ENCODE measurements at places on chromosomes 5 and 9.

GRCh38 chr5:75824323-75824722 lies 107.1 kb upstream of the POC5 start:
- DNase-seq: no peak

DNA sequence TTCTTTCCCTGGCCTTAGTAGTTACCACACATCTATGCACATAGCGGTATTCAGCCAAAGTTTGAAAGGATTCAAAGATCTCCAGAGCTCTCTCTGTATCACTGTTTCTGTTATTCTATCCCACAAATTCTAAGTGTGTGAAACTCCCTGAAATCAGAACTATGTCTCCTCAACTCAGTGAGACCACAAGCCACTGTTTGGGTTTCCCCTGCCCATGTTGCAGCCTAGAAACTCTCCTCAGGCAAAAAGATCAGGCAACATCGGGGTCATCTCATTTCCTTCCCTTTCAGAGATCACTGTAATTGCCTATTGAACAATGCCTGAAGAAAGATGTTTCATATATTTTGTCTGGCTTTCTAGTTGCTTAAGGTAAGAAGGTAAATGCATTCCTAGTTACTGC lies 135.6 kb downstream of the TMC1 start:
- no peak for DNase-seq

GRCh38 chr5:120293796-120294195 lies 170.3 kb upstream of the PRR16 start:
- no peak for DNase-seq

- DNase-seq: no peak
Observed at GRCh38 chr5:9712506-9712905, 82.4 kb upstream of the TAS2R1 start.

DNA sequence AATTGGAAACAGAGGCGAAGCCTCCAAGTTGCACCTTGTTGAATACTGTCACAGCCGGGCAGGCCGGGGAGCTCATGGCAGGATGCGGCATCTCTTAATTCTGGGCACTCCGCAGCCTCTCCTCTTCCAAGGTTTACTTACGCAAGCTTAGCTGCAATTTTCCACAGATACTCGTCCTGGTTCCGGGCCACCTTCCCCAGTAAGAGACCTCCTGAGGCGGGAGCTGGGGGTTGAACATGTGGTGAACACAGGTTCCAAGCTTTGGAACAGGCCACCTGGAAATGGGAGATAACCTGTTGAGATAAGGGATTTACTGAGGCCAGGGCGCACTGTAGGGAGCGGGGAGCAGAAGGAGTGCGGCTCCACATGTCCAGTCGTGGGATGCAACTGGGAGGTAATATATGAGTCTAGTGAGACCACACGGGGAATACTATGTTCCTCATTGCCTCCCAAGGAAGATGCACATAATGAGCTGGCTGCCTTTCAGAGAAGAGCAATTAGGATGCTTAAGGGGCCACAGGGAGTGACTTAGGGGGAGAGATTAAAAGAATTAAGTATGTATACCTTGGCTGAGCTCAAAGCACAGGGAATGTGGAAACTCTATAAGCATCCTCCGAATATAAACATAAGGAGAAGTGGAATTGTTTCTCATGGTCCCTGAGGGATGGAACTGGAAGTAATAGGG lies 335.2 kb downstream of the CWC27 start:
- no peak for DNase-seq

DNA sequence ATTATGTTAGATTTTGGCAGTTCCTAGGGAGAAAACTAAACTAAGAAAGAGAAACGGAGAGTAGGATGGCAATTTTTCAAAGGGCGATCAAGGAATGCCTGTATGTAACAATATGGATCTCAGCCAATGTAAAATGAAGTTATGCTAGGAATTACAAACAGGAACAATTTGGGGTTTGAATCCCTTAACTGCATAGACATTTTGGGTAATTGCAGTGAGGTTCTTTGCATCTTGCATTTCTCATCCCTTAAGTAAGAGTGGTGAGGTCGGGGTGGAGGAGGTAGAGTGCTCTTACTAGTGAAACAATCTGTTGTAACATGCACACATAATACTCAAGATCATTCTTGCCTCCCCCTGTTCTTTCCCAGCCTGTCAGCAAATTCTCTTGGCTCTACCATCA lies 137.6 kb downstream of the NPR3 start:
- no peak for DNase-seq

DNA sequence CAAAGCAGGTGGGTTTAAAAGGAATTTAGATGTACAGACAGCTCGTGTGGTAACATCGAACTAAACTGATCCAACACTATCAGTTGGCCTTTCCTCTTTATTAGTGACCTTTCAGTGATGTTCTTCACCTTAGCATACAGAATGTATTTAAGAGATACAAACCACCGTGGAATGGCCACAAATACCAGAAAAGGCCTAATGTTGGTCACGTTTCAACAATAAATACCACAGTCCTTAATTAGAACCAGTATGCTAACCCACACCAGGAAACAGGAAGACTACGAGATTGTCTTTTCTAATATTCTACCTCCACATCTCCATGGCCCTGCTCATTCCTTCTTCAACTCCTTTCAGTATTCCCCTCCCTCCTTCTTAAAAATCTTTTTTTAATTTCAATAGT lies 40.4 kb downstream of the GNAQ start:
- no peak for DNase-seq

- no peak for DNase-seq
Observed at GRCh38 chr9:93129286-93129685, 4.8 kb downstream of the NINJ1 start.

DNA sequence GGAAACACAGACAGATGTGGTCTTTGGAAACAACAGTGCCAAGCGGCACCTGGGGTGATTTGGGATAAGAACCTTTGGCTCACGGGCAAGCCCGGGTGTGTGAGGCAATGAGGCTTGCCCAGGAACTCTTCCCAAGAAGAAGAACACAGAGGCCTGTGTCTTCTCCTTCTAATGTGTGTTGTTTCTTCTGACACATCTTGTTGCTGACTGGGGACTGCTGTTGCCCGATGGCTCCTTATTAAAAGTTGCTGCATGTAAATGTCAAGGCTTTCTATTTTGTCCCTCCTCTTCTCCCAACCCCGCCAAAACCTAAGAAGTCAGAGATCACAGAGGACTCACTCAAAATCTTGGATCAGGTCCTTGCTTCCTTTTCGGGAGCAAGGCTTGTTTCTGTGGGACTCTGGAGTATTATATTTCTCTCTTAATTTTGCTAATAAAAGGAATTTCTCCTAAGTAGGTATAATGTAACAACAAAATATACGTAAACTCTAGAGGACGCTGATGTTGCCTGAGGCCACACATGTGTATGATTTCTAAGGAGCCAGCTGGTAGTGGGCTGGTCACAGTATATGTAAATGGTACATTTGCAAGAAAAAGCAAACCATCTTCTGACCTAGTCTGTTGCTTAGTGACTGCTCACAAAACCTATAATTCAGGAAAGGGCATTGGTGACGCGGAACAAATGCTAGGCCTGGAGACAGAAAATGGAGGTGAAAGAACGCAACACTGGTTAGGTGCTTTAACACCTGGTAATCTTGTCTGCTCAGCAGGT lies 232.5 kb downstream of the GADD45G start:
- DNase-seq: no peak

GRCh38 chr5:98742396-98743073 lies 30.9 kb upstream of the RGMB start:
- no peak for DNase-seq

DNA sequence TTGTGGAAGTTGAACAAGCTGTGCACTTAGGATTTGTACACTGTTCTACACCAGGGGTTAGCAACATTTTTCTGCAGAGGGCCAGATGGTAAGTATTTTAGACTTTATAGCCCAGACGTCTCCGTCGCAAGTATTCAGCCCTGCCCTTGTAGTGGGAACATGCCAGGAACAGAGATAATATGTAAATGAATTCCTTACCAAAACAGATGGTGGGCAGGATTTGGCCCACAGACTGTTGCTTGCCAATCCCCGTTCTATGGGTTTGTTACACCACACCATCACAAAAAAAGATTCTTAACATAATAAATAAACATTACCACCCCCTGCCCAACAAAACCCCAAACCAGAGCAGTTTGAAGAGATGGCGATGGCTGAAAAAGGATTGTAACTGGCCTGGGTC lies 74.3 kb downstream of the AMBP start:
- DNase-seq: no peak

GRCh38 chr9:114472765-114473446 lies 32.4 kb downstream of the WHRN start:
- no peak for DNase-seq

GRCh38 chr5:31809050-31809870 lies 170.3 kb downstream of the PDZD2 start:
- DNase-seq: no peak

GRCh38 chr5:74085186-74085585 lies 459.2 kb downstream of the ARHGEF28 start:
- peak; percentile 55 for DNase-seq

GRCh38 chr9:134957945-134958227 lies 40.2 kb upstream of the FCN1 start:
- DNase-seq: no peak

GRCh38 chr9:80836013-80836412 lies 853.3 kb downstream of the TLE1 start:
- DNase-seq: no peak

DNA sequence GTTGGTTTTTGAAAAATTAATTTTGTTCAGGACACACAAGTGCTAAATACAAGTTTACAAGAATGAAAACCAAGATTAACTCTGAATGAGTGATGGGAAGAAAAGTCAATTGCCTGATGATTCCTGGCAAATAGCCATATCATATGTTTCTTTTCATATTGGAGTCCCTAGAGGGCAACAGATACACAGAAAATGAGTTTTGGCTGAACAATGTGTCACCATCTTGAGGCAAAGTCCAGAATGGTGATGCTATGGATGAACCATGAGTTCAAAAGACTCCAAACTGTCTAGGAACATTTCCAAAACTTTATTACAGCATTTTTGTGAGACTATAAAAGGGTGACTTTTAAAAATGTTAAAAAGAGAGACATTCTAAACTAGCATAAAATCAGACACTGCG lies 382.9 kb downstream of the TMEM161B start:
- no peak for DNase-seq

GRCh38 chr9:72581694-72582093 lies 60.3 kb downstream of the TMC1 start:
- DNase-seq: no peak
